Epithelial cell of esophagus (primary cell): ENCODE measurements at places on chromosomes 5 and 9.

GRCh38 chr5:122897283-122897602, 51.8 kb downstream of the SNX24 start:
- DNase-seq: no peak

DNA sequence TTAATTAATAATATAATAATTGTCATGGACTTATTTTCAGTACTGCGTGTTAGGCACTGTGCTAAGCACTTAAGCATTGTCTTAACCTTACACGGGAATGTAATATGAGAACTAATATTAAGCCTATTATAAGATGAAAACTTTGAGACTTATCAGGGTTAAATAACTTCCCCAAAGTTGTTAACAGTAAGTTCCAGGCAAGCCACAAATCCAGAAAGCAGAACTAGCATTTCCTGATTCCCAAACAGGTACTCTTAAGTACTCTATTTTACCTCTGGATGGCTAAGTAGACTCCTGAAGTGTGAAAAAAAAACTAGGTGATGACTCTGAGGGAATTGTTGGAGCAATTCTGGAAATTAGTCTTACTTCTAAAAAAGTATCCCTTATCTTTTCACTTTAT, 23.8 kb downstream of the GABRG2 start:
- no peak for DNase-seq

DNA sequence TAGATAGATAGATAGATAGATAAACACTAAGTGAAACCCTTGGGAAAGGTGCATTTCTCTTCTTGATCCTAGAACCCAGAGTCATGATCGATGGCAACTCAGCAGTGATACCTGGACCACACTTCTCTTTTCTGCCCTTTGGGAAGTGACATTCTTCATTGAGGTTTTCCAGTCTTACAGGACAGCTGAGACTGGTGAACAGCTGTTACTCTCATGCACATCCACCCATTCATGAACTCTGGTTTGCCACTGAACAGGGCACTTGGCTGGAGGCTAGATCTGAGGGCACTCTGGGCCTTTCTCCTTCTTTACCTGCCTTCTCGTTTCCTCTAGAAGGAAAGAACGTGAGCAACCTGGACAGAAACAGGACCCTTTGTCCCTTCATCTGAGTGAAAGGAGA, 164.5 kb downstream of the DRD1 start:
- no peak for DNase-seq

- peak; percentile 82 for DNase-seq
Observed at GRCh38 chr5:17203329-17204132, 13.9 kb upstream of the BASP1 start.

DNA sequence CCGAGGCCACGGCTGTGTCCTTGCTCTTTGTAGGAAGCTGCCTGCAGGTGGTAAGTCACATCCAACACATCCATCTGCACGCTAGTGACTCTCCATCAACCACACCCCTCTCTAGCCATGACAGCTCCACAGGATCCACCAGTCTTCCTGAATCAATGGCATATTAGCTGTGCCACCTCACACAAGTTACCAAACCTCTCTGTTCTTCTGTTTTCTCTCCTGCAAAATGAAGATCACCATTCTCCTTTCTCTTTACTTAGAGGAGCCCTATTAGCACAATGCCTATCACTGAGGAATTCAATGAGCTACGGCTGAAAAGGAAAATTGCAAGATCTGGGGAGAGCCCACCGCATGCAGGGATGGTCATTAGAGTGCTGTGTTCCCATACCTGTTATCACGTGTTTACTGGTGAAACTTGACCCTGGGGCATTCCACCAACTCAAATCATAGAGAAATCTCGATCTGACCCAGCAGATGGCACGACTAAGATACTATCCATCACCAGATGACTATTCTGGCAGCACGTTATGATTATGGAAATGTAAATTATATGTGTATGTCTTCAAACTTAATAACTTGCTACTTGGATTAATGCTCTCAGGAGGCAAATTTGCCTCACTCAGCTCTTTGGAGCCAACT, 20.9 kb downstream of the WHRN start:
- DNase-seq: no peak

GRCh38 chr5:174903172-174903732, 178.9 kb downstream of the MSX2 start:
- DNase-seq: no peak

DNA sequence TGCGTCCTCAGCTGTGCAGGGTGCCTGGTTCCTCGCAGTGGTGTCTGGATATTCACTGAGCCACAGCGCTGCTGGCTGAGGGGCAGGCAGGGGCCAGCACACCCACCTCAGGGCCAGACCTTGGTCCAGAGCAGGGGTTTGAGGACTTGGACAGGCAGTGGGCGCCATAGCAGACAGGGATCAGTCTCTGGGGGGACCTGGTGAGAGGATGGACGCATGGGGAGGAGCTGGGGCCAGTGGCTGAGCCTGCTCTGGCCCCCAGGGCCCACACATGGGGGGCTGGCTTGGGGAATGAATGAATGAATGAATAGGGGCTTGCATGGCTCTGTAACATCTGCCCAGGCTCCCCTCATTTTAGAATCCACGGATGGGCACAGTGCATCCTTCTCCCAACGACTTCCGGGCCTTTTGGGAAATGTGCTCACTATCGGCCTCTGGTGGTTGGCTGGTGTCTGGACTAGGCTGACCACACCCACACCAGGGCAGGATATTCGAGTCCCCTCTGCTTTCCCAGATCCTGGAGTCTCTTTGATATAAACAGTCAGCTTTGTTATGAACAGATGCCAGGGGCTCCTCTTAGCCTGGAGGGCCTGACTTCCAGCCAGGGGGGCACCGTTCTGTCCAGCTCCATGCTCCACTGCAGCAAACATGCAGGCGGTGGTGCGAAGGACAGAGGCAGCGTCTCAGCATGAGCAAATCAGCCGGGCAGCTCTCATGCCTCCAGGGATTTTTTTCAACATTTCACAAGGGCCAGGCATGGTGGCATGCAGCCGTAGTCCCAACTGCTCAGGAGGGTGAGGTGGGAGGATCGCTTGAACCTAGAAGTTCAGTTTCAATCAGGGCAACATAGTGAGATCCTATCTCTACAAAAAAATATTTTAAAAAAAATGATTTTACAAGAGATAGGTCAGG, 62.6 kb downstream of the NEK6 start:
- DNase-seq: peak; percentile 64

GRCh38 chr9:31243386-31243785, 1141.1 kb upstream of the ACO1 start:
- no peak for DNase-seq

DNA sequence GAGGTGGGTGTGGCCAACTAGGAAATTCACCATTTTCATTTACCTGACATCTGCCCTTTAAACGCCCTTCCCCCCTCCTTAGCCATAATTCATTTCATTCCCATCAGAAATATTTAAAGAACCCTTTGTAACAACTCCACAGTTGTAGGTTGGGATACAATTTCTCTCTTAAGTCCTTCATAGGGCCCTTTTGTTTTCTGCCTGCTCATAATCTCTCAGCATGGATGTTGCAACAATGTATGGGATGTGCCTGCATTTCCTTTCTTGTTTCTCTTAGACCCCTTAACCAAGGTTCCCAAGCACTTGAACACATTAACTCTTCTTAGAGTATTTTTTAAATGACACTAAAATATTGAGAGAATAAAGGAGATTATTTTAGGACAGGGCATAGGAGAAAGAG, 51.7 kb upstream of the MYO10 start:
- DNase-seq: no peak

DNA sequence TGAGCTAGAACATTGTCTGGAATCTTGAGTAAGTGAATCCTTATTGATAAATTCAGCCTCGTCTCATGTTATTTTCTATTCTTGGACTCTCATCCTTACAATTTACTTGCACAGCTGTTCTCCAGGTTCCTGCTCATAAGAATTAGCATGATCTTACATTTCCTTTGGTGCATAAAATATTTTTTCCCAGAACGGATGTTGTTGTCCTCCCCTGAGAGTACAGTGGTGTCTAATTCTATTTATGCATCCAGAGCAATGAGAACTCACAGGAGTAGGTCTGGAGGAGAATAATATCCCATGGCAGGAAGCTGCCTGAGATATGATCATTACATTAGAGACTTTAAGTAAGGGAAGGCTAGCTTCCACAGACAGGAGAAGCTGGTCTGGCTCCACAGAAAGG, 178.4 kb upstream of the MAST4 start:
- DNase-seq: no peak

- DNase-seq: peak; percentile 96
Observed at GRCh38 chr9:136118320-136119060, at the start of gene TMEM250. TSS of gene TMEM250 (minus strand) at chr9:136118875. CDS start at chr9:136116900, 1,975 bp downstream.

GRCh38 chr5:12023614-12024241, 119.5 kb upstream of the CTNND2 start:
- DNase-seq: peak; percentile 61

DNA sequence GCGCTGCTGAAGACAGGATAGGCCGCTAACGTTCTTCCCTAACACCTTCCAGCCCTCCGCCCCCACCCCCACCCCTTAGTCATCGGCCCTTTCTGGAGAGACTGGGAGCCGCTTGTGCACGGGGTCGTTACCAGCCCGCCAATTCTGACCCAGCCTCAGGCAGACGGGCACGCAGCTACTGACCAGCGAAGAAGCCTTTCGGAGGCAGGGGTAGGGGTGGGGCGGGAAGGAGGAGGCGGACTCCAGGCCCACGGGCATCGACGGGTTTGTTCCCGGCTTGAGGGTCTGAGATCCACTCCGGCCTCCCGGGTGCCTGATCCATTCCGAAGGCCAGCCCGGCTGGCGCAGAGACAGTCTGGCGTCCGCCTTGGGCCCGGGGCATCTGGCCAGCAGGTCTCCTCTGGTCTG, 729 bp upstream of the HAND1 start:
- no peak for DNase-seq

DNA sequence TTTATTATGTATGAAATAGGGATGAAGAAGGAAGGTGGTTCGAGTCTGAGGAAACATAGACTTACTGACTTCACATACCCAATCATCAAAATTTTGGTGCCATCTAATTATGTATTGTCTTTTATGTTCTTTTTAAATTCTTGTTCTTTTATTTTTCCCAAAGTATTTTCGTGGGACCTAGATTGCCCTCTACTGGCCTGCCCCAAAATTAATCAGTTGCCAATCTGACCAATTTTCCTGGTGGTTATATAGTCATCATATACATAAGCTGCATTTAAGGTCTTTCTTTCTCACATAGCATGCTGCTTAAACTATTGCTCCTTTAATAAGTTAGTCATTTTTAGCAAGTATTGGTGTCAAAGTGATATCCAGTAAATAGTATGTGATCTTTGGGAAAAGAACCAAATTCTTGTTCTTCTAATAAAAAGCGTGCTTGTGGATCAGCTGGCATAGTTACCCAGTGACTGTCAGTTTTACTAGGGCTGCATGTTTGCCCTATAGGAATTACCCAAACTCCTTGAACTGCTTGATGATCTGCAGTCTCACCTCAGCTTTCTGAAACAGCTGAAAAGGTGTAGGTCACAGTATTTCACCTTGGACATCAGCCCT, 223.5 kb downstream of the SH3GL2 start:
- peak; percentile 24 for DNase-seq

DNA sequence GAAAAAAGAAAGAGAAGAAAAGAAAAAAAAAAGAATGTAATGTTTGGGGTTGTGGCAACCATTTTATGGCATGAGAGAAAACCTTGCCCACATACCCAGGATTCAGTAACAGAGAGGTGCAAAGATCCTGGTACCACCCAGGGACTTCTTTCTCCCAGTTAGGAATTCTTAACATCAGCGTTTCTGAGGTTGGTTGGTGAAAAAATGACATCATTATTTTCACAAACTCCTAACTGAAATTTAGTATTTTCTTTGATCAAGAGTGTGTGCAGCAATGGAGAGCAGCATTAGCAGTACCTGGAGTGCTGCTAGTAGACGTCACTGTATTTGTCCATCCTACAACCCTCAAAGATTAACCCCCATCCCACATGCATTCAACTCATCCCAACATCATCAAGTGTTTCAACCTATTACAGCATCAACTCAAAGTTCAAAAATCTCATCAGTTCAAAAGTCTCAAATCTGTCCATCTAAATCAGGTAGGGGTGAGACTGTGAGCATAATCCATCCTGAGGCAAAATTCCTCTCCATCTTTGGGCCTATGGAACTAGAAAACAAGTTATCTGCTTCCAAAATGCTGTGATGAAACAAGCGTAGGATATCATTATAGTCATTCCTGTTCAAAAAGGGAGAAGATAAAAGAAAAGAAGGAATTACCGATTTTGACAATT, 60.1 kb upstream of the MSX2 start:
- no peak for DNase-seq

- DNase-seq: no peak
Observed at GRCh38 chr5:94815313-94816039, 197.0 kb downstream of the SLF1 start.

DNA sequence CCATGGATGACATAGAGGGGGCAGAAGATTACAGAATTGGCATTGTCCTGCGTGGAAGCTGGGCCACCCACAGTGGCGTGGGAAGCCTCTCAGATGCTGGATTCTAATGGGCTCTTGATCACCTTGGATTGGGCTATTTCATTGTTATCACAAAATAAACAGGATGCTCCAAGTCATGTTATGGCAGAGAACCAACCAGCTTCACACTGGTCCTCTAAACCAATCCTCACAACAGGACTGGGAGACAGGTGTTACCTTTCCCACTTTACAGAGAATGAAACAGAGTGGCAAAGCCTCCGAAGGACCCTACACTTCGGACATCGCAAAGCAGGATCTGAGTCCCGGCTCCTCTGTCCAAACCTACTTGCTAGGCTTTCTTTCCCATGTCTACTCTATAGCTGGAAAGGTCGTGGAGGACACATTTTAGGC, 455 bp upstream of the SMIM3 start:
- no peak for DNase-seq

DNA sequence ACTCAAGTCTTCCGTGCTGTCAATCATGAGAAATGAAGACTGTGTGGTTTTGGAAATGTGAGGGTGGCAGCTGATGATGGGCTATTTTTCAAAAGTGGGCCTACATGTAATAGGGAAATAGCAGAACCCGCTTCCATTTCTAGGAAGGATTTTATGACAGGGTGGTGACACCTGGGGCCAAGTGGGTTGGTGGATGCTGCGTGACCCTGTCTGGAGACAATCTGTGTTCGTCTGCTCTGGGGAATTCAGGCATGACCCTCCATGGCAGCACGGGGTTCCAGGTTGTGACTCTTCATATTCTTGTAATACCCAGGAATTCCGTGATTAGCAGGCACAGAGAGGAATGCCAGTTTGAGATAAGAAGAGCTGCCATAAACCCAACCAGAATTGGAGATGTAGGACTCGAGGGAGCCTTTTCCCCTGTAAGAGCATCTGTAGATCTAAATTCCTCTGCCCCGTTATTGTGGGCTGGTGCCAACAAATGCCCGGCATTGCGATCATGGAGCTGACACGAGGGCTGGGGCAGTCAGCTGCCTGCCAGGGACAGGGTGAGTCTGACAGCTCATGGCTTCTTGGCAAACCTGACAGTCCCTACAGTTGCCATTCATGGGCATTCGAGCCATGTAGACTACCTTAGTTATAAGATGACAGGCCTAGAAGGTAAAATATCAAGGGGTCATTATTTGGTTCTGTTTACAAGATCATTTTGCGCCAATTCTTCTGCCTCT, 279.7 kb downstream of the GADD45G start:
- DNase-seq: no peak

GRCh38 chr5:143334903-143335302, 68.6 kb downstream of the NR3C1 start:
- DNase-seq: no peak

- peak; percentile 45 for DNase-seq
Observed at GRCh38 chr9:101235105-101235866, 149.5 kb downstream of the BAAT start.
